ENCODE measurements at places on chromosomes 11 and 22.

DNA sequence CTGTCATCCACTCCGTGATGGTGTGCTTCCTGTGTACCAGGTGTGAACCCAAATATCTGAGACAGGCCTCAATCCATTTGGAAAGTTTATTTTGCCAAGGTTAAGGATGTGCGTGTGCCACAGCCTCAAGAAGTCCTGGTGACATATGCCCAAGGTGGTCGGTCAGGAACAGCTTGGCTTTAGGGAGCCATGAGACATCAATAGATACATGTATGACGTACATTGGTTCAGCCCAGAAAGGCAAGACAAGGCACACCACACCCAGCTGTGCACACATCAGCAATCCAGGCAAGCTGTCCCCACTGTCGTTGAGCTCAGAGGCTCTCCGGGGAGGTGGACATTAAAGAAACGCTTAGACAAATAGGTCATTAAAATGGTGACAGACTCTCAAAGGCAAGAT is 56.8 kb upstream of the SHANK2 start:
- DNase-seq: no peak

- no peak for DNase-seq
Measured at GRCh38 chr22:22834204-22834603, 53.4 kb upstream of the IGLL5 start.

DNA sequence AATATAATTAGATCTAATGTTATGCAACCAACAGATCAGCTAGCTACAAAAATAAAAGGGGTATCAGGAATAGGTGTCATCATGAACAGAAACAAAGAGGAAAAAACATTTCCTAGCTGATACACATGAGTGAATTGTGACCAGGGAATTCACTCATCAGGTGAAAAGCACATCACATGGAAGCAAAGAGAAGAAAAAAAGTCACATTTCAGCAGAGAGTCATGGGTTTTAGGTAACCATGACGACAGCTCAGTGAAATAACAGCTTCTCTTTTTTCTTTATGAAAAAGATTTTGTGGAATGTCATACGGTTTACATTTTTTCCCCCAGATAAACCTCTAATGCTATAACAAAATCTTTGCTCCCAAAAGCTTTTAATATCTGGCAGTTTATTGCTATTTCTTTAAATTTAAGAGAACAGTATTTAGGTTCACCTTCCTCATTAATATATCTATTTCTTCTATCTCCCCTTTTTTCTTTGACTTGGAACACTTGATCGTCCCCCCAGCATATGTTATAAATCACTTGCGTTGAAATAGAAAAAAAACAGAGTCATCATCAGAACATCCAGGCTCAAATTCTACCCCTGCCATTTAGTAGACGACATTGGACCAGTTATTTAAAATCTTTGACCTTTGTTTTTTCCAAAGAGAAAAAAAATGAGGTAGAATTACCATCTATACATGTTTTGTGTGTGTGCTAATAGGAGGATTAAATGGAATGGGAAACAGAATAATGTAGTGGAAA is 5.3 kb downstream of the TYR start:
- no peak for DNase-seq

DNA sequence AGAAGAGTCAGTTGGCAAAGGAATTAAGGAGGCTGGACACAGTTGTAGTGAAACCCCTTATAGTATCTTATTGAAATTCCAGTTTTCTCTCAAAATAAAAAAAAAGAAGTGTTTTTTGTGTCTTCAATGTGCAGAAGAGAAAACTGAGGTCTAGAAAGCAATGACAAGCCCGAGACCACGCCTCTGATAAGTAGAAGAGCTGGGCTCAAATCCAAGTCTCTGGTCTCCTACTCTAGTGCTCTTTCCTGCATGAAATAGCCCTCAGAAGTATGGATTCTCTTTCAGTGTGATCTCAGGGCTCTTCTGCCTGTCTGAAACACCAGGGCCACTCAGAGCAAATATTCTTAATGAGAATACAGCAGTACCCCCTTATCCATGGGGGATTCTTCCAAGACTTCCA is 200.9 kb downstream of the KIF18A start:
- DNase-seq: no peak

DNA sequence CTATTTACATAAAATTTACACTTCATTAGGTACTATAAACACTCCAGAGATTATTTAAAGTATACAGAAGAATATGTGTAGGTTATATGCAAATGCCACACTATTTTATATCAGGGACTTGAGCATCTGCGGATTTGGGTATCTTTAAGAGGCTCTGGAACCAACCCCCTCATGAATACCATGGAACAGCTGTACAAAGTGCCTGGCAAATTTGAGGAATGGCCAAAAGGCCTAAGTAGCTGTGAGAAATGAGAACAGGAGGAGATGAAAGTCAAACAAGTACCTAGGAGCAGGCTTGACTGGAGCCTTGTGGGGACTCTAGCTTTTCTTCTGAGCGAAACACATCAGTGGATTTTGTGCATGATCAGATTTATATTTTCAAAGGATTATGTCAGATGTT is 149.3 kb downstream of the RBFOX2 start:
- no peak for DNase-seq

DNA sequence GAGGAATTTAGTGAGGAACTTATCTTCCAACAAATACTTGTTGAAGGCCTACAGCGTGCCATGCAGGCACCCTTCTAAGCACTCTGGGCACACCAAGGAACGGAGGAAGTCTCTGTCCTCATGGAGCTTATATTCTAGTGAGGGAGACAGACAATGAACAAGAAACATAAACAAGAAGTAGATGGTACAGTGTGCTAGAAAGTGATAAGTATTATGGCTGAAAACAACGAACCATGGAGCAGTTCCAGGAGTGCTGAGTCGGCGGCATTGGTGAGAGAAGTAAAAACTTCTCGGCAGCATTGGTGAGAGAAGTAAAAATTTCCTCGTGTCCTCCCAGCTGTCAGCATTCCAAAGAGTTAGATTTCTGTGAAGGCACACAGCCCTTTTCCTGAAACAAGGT is 53.2 kb downstream of the FAM76B start:
- no peak for DNase-seq

DNA sequence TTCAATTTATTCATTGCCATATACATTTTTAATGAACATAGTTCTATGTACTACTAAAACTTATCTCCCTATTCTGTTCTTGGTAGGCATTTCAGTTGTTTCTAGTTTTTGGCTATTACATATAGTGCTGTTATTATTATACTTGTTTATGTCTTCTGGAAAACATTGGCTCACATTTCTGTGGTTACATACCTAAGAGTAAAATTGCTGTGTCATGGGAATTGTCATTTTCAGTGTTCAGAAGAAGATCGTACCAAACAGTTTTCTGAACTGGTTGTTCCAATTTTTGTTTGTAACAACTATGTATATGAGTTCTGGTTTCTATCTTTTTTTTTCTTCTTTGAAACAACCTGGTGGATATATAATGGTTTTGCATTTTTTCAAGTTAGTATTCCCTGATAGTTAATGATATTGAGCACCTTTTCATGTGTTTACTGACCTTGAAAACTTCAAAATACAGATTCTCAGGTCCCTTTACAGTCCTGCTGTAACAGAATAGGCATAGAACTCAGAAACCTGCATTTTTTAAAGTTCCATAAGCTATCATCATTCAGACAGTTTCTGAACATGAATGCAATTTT is 230.7 kb downstream of the JRKL start:
- no peak for DNase-seq

DNA sequence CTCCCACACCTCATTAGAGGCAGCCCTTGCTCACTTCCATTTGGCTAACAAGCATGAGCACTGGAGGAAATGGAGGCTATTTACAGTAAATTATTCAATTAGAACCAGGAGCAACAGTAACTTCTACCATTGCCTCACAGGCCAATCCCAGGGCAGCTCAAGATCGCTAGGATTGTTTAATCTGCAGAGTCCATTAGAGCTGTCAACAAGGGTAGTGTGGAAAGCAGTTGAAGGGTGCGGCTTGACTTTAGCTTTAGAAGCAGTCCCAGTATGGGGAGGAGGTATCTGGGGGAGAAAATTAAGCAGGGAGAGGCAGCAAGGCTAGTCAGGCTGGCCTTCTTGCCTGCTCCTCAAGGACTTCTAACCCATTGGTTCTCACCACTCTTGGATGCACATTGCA is 38.3 kb upstream of the CYP2R1 start:
- DNase-seq: no peak

DNA sequence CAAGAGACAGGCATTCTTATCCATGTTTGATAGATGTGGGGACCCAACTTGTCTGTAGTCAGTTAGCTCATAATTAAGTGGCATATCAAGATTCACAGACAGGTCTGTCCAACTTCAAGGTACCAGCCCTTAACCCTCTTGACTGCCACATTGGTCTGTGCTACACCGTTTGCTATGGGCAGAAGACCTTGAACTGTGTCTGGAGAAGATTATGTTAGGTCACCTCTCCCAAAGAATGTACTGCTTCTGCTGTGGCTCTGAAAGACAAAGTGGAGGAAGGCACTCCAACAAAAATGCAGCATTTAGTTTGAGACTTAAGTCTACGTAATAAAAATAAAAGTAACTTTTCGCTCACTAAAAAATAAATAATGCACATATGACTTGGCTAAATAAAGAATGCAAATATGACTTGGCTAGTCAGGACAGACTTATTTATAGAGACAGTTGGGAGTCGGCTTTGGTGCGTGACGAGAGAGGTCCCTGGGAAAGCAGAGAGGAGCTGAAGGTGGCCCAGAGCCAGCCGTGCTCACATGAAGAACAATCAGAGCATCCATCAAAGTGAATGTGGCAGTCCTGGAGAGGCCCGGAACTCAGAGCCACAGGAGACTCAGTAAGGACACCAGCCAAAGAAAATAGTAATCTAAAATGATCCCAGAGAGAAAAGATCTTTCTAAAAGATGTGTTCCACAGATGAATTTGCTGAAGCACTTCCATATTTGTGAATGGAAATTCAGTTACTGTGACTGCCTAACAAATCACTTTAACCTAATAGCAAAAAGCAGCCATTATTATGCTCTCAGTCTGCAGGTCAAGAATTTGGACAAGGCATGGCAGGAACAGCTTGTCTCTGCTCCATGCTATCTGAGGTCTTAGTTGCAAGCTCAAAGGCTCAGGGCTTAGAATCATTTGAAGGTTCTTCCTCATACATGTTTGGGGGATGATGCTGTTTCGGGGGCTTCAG is 35.0 kb downstream of the CWC15 start:
- DNase-seq: no peak

DNA sequence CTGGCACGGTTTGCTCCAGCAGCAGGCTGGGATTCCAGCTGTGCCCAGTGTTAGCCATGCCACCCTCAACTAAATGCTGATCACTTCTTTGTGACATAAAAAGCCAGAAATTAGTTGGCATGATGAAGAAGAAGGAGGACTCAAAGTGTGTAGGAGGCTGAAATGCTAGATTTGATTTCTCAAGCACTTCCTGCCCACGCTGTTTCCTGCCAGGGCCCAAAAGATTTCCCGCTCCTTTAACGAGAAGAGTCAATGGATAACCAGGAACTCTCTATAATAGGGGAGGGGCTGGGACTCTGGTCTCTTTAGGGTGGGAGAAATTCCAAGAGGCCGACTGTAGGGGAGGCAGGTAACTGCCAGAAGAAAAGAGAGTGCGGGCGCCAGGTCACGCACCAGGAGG is 26.4 kb downstream of the APOL3 start:
- DNase-seq: peak; percentile 83

GRCh38 chr11:133834682-133835592 is 10.4 kb downstream of the SPATA19 start:
- DNase-seq: peak; percentile 47

- no peak for DNase-seq
Measured at GRCh38 chr11:14067686-14068085, 105.2 kb downstream of the SPON1 start.

GRCh38 chr22:33922349-33922681 is 2.0 kb upstream of the LARGE1 start:
- DNase-seq: no peak

DNA sequence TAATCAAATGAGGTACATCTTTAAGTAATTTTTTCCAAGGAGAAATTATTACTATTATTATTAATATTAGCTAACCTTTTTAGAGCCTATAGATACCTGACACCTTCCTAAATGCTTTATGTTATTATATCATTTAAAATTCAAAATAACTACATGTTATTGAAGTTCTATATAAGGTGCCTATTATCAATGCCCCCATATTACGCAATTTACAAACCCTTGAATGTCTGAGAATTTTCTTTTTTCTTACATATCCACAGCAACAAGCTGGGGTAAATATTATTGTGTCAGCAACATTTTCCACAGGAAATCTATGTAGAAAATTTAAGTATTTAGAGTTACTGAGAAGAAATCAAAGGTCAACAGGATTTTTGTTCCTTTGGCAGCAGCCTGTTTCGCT is 327.3 kb downstream of the NXPE2 start:
- no peak for DNase-seq

DNA sequence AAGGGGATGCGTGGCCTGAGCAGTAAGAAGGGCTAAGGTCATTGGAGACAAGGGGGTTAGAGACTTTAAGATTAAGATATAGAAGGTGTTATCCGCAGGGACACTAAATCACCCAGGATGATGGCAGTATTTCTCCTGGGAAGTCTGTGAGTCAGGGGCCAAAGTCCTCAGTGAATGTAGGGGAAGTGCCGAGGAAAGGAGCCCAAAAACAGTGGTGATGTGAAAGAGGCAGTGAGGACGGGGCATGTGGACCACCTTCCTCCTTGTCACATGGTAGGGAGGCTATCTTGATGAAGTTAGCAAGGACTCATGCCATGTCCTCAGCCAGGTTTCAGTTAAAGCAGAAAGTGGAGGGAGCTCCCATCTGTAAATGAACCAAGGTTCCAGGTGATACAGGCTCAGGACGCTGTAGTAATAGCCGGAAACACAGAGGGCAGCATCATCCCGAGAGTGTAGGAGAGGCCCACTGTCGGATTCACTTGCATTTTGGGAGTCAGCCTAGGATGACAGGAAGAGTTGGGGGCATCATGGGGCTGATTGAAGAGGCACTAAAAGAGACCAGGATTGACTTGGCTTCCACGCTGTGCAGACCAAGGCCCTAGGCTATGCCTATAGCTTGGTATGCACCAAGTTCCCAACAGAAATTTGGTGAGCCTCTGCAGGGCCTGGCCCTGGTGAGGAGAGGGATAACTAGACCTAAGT is 33.5 kb downstream of the WEE1 start:
- no peak for DNase-seq

GRCh38 chr11:118939404-118939915 is 13.7 kb upstream of the BCL9L start:
- no peak for DNase-seq

- DNase-seq: peak; percentile 59
Measured at GRCh38 chr11:128522943-128523518, 64.3 kb downstream of the ETS1 start.

- peak; percentile 73 for DNase-seq
Measured at GRCh38 chr11:14237444-14237961, 121.5 kb downstream of the RRAS2 start.

- peak; percentile 66 for DNase-seq
Measured at GRCh38 chr22:38397189-38398085, 57.6 kb downstream of the KCNJ4 start.

GRCh38 chr22:37681556-37682049 is 4.5 kb upstream of the NOL12 start:
- DNase-seq: peak; percentile 86

- DNase-seq: peak; percentile 50
Measured at GRCh38 chr11:6648501-6648900, 7.1 kb downstream of the DCHS1 start.

DNA sequence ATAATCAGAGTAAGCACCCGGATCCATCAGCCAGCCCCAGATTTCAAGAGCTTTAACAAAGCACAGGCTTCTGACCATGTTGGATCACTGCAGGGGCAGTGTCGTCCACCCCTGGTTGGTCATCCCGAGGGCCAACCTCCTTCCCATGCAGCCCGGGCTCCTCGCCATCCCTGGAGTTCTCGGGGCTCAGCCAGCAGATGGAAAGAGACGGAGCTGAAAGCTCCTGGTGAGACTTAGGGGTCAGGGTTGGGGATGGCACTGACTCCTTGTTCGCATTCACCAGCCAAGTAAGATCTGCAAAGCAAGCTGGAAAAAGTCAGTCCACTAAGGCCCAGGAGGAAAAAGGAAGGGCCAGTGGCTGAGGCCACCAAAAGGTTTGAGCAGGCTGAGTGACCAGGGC is 888.9 kb downstream of the BRD1 start:
- DNase-seq: no peak

All from suppressor macrophage treated with lipopolysaccharide for 1 hour (primary cell).